MCF 10A (cell line): ENCODE measurements at places on chromosomes 11 and 22. TPM values are rescaled to one million over a fixed set of nuclear protein-coding genes. Genes with fewer than 3 reads are reported as not detected.

GRCh38 chr22:48607901-48608662, 1219.6 kb downstream of the BRD1 start:
- DNase-seq, result no peak

DNA sequence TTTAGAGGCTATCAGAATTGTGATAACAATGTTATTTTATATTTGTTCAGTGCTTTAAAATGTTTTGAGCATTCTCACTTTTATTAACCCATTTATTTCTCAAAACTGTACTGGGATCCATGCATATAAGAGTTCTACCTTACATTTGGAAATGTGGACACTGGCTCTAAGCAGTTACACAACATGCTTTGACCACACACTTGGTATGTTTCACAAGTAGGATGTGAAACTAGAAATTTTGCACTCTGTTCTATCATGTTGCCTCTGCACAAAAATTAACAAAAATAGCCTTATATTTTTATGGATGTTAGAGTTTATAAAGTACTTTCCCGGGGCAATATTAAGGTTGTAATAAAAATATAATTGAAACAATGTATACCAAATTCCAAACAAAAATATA, 126.9 kb upstream of the CHORDC1 start:
- DNase-seq, result no peak

- no peak for DNase-seq
Measured at GRCh38 chr22:18056161-18056666, 21.6 kb upstream of the PEX26 start.

Gene ACTN3
- not detected in 2 replicates for total RNA-seq

Gene WBP2NL
- 0.66 and 1.1 TPM in 2 replicates for total RNA-seq

DNA sequence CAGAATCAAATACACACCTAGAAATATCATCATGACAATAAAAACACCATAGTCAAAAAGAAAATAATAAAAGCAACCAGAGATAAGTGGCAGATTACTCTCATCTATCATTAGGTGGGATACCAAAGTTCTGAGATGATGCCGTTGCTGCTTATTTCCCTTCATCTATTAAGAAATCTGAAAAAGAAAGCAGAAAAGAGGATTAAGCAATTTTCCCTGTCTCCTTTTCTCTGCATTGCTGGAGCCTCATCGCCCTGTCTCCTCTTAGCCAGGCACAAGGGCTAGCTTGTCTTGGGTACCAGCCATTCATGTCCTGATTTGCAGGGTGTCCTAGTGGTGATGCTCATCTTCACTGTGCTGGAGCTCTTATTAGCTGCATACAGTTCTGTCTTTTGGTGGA, 3.9 kb upstream of the MS4A14 start:
- DNase-seq, result no peak

Gene OR8G5
- not detected in 2 replicates for total RNA-seq

GRCh38 chr11:46600194-46600960, 6.6 kb upstream of the AMBRA1 start:
- no peak for DNase-seq

- DNase-seq, result peak; percentile 51
Measured at GRCh38 chr11:34599406-34599945, 21.4 kb upstream of the EHF start.

DNA sequence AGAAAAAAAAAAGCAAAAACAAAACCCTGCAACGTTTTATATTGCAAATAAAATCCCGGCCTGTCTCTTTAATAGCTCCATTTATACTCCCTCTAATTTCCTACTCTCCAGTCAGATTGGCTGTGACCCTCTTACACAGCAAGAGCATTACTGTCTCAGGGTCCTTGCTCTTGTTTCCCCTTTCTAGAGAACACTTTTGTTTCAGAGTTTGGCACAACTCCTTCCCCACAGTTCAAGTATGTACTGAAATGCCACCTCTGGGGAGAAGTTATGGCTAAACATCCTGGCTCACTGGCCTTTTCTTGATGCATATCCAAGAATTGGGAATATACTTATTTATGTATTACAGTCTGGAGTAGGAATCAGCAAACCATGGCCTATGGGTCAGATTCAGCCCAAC, 2.6 kb downstream of the CASP12 start:
- DNase-seq, result no peak

GRCh38 chr11:66081505-66081904, 11.4 kb downstream of the PACS1 start:
- DNase-seq, result peak; percentile 62

Gene CRKL
- 74.0 and 76.1 TPM in 2 replicates for total RNA-seq

GRCh38 chr11:76768088-76768908, 14.9 kb upstream of the TSKU start:
- peak; percentile 64 for DNase-seq

Gene DCUN1D5
- total RNA-seq, result 53.8 and 87.4 TPM in 2 replicates

DNA sequence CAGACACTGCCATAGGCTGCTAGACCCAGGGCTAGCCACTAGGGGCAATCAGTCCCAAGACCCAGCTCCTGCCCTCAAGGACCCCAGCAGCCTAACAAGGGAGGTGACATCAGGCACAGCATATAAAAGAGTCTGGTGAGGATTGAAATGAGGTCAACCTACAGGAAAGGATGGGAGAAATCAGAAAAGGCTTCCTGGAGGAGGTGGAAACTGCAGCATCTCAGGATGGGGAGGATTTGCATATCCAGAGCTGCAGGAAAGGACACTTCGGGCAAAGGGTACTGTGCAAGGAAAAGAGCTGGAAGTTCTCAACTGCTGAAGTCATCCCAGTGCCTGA, 2.9 kb upstream of the ARFGAP2 start:
- DNase-seq, result peak; percentile 47

GRCh38 chr11:117997823-117998579, 11.8 kb downstream of the IL10RA start:
- DNase-seq, result no peak

Gene GUCY1A2
- total RNA-seq, result 0.09 and 0.12 TPM in 2 replicates

- DNase-seq, result peak; percentile 68
Measured at GRCh38 chr11:126403658-126404057, 48.2 kb downstream of the ST3GAL4 start.

- no peak for DNase-seq
Measured at GRCh38 chr22:47090591-47091245, 328.3 kb downstream of the TBC1D22A start.

Gene TRIM49
- not detected in 2 replicates for total RNA-seq

DNA sequence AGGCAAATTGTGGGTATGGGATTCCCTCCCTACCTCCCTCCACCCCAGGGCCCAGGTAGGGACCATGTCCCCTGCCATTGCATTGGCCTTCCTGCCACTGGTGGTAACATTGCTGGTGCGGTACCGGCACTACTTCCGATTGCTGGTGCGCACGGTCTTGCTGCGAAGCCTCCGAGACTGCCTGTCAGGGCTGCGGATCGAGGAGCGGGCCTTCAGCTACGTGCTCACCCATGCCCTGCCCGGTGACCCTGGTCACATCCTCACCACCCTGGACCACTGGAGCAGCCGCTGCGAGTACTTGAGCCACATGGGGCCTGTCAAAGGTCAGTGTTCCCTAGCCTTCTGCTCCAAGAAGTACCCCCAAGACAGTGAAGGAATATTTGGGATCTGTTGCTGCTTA, at the start of gene TOMT:
TOMT (plus strand) TSS at position 37 of the 400 bp plus-strand sequence; CDS start at position 65, 28 bp downstream.
- no peak for DNase-seq

- DNase-seq, result peak; percentile 84
Measured at GRCh38 chr22:37497062-37497599, 10.9 kb upstream of the MFNG start.

- DNase-seq, result no peak
Measured at GRCh38 chr11:86969258-86969657, 14.1 kb upstream of the FZD4 start.

GRCh38 chr11:363948-364761, 5.1 kb upstream of the B4GALNT4 start:
- DNase-seq, result peak; percentile 88

Gene HBD
- total RNA-seq, result not detected in 2 replicates
